ENCODE measurements at places on chromosomes 6 and 20. TPM values are rescaled to one million over a fixed set of nuclear protein-coding genes. Genes with fewer than 3 reads are reported as not detected.

GRCh38 chr6:156950084-156950483 lies 172.9 kb downstream of the ARID1B start:
- no peak overlapping the region for H3K4me3 ChIP-seq
- DNase-seq: no peak
- H3K4me1 ChIP-seq: peaks cover 46% of the 10 kb centered on the region
- H3K27ac ChIP-seq: no peak overlapping the region
- H3K36me3 ChIP-seq: no peaks in the 10 kb centered on the region

Gene CFAP206
- 1.9 TPM for total RNA-seq

GRCh38 chr6:155895641-155896040 lies 440.0 kb upstream of the NOX3 start:
- H3K27me3 ChIP-seq: peaks cover 2% of the 10 kb centered on the region
- no peak overlapping the region for H3K4me3 ChIP-seq
- DNase-seq: no peak
- H3K27ac ChIP-seq: no peak overlapping the region
- H3K4me1 ChIP-seq: no peaks in the 10 kb centered on the region

Gene GMPR
- total RNA-seq: 5.0 TPM

Gene OOEP
- total RNA-seq: not detected

GRCh38 chr6:167244064-167244960 lies 46.8 kb upstream of the UNC93A start:
- no peak for DNase-seq
- peaks cover 51% of the 10 kb centered on the region for H3K4me1 ChIP-seq
- H3K36me3 ChIP-seq: no peaks in the 10 kb centered on the region
- H3K4me3 ChIP-seq: peak overlapping the region; percentile 14
- peak overlapping the region; percentile 81 for H3K27ac ChIP-seq
- peaks cover 11% of the 10 kb centered on the region for H3K27me3 ChIP-seq

Gene C20orf204
- total RNA-seq: 3.9 TPM

DNA sequence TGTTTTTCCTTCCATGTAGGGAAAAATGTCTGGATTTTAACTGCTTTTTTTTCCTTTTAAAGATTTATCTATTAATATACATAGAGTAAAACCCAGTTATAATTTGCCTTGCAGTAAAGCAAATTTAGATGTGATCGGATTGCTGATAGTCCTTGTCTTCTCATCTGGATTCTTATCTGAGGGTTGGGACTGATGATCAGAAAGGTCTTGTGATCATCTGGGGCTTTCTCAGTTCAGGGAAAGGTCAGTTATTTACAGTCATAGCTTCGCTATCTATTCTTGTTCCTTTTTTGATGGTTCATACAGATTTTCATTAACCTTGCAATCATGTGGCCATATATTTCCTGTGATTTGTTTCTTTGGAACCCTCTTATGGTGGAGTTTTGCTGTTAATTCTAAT lies 63.8 kb upstream of the CLDN20 start:
- no peak overlapping the region for H3K4me3 ChIP-seq
- no peak overlapping the region for H3K27ac ChIP-seq
- H3K4me1 ChIP-seq: peaks cover 10% of the 10 kb centered on the region
- H3K36me3 ChIP-seq: peaks cover 10% of the 10 kb centered on the region
- H3K27me3 ChIP-seq: peaks cover 5% of the 10 kb centered on the region

DNA sequence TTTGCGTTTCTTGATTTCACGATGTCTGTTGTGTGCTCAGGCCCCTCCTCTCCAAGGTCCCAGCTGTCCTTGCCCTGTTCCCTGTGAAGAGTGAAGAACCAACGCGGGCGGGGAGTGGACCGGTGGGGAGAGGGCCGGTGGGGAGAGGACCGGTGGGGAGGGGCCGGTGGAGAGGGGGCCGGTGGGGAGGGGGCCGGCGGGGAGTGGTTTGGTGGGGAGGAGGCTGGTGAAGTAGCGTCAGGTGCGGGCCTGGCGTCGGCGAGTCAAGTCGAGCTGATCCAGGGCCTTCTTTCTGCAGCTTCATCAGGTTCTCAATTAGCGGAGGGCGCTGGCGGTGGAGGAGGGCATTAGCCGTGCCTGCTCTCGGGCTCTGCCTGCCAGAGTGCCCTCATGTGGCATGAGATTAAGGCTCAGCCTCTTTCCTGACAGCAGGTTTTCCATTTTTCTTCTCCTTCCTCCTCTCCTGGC lies 21.2 kb upstream of the BHLHE23 start:
- peak overlapping the region; percentile 61 for H3K4me3 ChIP-seq
- no peaks in the 10 kb centered on the region for H3K36me3 ChIP-seq
- peaks cover 27% of the 10 kb centered on the region for H3K4me1 ChIP-seq
- peak overlapping the region; percentile 73 for H3K27ac ChIP-seq

DNA sequence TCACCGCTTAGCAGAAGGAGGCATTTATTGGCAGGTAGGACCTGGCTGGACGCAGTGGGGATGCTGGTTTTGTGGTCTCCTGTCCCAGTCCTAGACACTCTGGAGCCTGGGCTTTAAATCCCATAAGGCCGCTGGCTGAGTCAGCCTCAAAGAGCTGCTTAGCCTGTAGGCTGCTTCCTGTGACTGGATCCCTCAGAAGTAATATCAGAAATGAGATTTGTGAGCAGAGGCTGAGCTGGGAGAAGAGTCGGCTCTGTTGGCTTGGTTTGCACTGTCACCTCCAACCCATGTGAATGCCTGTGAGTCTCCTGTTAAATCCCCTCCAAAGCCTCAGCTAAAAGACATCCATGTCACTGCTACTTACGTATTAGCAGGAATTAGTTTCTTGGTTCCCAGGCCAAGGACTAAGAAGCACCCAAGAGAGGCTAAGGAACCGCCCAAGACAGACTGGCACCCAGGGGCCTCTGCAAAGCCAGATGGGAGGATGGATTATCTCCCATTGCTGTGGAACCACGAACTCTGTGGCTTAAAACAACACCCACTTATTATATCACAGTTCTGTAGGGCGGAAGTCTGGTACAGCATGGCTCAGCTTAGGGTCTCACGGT lies 289.4 kb downstream of the CDC5L start:
- DNase-seq: no peak
- no peak overlapping the region for H3K27ac ChIP-seq
- H3K27me3 ChIP-seq: peaks cover 6% of the 10 kb centered on the region
- H3K4me1 ChIP-seq: peaks cover 4% of the 10 kb centered on the region

DNA sequence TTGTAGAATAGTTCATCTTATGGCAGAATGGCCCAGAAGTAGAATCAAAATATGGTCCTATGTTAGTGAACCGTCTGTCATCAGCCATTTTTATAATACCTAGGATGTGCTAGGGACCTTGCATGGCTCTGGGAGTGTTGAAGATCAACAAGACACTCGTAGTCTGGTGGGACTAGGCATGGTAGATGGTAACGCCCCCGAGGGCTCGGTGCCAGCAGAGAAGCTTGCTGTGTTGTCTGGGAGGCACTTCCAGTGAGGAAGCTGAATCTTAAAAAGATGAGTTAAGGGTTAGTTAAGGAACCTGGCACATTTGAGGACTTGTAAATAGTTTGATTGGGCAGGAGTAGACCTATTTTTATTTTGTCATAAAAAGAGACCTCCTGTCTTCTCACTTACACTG lies 82.4 kb downstream of the MAP3K4 start:
- H3K4me3 ChIP-seq: no peak overlapping the region
- H3K36me3 ChIP-seq: no peaks in the 10 kb centered on the region
- H3K4me1 ChIP-seq: peaks cover 11% of the 10 kb centered on the region
- H3K27me3 ChIP-seq: no peaks in the 10 kb centered on the region
- no peak overlapping the region for H3K27ac ChIP-seq

DNA sequence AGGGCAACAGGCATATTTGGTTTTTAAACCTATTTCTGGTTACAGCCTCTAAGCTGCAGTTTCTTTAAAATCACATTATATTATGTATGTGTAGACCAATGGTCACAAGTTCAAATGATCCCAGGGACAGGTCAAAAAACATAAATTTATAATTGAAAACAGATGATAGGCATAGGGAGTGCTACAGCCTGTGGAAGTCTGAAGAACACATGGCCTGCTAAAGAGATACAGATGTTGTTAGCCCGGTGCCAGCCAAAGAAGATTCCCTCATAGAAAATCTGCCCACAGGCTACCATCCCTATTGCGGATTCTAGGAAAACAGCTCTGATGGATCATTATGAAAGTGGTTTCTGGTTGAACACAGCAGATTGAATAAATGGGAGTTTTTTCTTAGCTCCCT lies 65.3 kb downstream of the NRSN1 start:
- H3K36me3 ChIP-seq: no peaks in the 10 kb centered on the region
- no peak for DNase-seq
- no peaks in the 10 kb centered on the region for H3K27me3 ChIP-seq
- peaks cover 10% of the 10 kb centered on the region for H3K4me1 ChIP-seq
- no peak overlapping the region for H3K4me3 ChIP-seq

- peaks cover 20% of the 10 kb centered on the region for H3K4me1 ChIP-seq
- H3K27me3 ChIP-seq: peaks cover 6% of the 10 kb centered on the region
- peaks cover 7% of the 10 kb centered on the region for H3K36me3 ChIP-seq
- H3K27ac ChIP-seq: peak overlapping the region; percentile 70
These were observed 47.6 kb downstream of the CPNE5 start for GRCh38 chr6:36791521-36792135.

GRCh38 chr6:169960521-169960885 lies 209.1 kb downstream of the ERMARD start:
- H3K27me3 ChIP-seq: peaks cover 10% of the 10 kb centered on the region
- H3K4me1 ChIP-seq: peaks cover 6% of the 10 kb centered on the region
- no peak overlapping the region for H3K27ac ChIP-seq
- no peak overlapping the region for H3K4me3 ChIP-seq

- H3K4me3 ChIP-seq: no peak overlapping the region
- H3K27ac ChIP-seq: no peak overlapping the region
- no peak for DNase-seq
- no peaks in the 10 kb centered on the region for H3K36me3 ChIP-seq
These were observed 77.0 kb downstream of the YTHDF1 start for GRCh38 chr20:63138855-63139341.
